ENCODE measurements at places on chromosomes 4 and X.

GRCh38 chr4:53790286-53790685 lies 199.0 kb upstream of the LNX1 start:
- DNase-seq = no peak

DNA sequence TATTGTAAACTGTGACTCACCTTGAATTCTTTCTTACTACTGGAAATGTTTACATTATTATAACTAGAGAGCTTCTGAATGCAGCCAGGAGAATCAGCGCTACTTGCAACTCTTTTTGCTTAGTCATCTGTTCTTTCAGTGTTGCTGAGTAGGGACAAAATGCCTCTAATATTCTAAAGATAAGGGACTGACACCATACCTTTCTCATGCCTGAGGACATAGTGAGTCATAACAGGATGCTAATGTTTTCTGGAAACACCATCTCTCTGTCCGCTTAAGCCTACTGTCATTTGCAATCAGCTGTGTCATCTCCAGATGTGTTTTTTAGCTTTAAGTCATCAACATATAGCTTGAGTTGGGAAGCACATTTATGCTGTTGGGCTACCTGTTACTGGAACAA lies 108.3 kb downstream of the QRFPR start:
- DNase-seq = no peak

DNA sequence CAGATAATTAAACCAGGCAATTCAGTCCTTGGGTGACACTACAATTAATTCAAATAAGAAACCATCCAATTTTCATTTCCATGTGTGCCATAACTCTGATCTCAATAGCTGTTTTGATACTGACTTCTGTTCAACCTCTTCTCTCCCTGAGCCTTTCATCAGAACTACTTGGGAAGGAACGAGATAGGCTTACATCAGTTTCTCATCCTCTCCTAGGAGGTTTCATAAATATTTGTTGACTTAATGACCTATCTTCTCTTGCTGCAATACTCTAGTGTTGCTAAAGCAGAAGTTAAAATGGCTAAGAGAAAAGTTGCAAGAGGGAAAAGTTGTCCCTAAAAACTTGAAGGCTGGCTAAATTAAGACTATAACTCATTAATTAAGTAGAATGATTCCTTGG lies 41.8 kb downstream of the PRKG2 start:
- DNase-seq = no peak

DNA sequence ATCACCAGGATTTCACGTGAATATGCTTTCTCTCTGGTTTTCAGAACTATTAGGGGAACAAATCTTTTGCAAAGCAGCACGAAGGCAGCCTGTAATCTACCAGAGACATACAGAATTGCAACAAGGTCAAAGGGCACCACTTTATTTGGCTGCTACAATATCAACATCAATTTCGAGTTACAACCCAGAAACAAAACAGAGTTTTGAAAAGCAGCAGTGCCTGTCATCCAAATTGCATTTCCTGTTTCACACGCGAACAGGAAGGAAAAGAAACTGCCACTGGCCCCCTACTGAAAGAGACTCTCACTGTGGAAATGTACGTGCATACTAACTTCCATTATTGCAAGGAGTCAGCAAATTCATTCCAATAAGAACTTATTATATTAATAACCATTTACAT lies 17.1 kb upstream of the C1QTNF7 start:
- DNase-seq = peak; percentile 73

GRCh38 chr4:181688432-181688831 lies 554.8 kb upstream of the TENM3 start:
- peak; percentile 12 for DNase-seq

DNA sequence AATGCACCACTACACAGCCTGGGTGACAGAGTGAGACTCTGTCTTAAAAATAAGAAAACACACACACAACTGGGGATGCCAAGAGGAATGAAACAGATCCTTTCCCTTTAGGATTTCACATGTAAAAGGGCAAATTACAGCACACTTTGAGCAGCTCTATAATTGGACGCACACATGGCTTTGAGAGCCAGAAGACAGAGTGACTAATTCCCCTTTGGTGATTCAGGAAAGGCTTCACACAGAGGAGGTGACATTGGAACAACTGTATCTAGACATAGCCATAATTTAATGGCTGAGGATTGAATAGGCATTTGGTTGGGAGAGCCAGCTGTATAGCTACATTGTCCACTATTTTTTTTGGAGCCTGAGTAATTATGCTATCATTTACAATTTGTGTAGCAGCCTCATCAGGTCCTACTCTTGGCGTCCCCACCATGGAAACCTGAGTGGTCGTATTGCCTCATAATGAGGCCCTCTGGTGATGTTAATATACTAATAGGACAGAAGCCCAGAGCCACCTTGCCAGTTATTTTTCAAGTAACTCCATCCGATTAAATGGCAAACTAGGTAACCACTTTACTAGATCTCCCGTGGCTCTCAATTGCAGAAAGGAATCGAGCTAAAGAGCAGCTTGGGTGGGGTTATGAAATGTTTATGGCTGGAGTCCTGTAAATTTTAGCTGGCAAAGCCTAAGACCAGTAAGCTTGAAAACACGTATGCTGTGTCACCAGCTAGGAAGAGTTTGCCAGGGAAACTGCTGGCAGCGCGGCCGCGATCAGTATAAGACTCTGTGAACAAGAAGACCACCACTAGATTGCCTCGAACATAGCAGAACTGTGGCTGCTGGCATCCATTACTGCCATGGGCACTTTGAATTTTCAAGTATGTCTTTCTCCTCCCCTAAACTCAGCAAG lies 8.5 kb upstream of the PPEF1 start:
- no peak for DNase-seq

GRCh38 chr4:39626261-39626660 lies 12.4 kb downstream of the SMIM14 start:
- DNase-seq = peak; percentile 85

- DNase-seq = no peak
Observed at GRCh38 chr4:163523791-163524365, 29.4 kb downstream of the TMA16 start.

DNA sequence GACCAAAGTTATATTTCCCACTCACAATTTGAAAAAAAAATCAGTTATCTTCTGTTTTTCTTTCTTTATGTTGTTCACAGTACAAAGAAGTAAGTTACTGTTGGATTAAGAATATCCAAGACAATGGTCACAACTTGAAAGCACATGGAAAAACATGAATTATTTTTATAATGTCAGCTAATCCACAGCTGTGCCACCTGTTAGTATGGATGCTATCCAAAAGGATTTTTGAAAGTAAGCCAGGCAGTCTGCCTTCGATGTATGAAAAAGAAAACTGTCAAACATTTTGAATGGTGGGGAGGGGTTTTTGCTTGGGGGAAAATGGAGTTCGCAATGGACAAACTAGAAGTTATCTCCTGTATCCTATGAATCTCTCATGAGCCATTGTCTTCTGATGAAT lies 6.2 kb downstream of the GPM6A start:
- DNase-seq = no peak

GRCh38 chr4:16168710-16169388 lies 57.4 kb downstream of the TAPT1 start:
- no peak for DNase-seq

GRCh38 chr4:7034262-7035081 lies 8.7 kb upstream of the TADA2B start:
- no peak for DNase-seq

DNA sequence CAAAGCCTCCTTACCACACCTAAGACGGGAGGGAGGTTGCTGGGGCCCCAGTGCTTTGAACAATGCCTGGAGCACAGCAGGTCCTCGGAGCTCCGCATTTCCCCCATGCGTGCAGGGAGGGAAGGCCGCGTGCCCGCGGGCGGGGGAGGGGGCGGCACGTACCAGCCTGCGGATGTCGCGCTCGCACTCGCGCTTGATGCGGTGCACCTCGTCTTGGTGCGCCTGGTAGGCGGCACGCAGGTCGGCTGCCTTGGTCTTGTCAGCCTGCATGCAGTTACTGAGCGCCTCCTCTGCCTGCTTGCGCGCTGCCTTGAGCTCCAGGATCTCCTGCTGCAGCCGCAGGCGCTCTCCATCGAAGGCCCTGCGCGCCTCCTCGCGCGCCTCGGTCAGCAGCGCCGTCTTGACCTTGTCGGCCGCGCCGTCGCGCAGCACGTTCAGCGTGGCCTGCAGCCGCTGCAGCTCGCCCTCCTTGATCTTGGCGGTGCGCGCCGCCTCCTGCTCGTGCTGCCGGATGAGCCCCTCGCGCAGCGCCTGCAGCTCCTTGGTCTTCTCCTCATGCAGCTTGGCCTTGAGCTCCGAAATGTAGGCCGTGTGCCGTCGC lies 87.2 kb upstream of the C4orf50 start:
- DNase-seq = no peak

DNA sequence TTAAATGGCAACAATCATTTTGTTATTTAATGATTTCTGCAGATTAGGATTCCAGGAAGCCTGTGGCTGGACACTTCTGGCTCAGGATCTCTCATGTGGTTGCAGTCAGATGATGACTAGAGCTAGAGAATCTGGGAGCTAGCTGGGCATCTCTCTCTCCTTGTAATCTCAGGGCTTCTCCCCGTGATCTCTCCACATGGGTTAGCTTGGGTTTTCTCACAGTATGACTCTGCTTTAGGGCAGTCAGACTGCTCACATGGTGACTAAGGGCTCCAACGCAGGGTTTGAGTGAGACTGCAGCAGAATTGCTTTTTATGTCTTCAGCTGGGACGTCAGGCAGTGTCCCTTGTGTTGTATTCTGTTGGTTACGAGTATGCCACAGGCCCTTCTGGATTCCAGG lies 361.4 kb downstream of the CBLL2 start:
- no peak for DNase-seq

GRCh38 chr4:139050446-139050845 lies 34.9 kb downstream of the NOCT start:
- DNase-seq = no peak

GRCh38 chr4:160180211-160180610 lies 1077.3 kb downstream of the RAPGEF2 start:
- DNase-seq = no peak

- no peak for DNase-seq
Observed at GRCh38 chr4:8516061-8516573, 64.1 kb upstream of the GPR78 start.

DNA sequence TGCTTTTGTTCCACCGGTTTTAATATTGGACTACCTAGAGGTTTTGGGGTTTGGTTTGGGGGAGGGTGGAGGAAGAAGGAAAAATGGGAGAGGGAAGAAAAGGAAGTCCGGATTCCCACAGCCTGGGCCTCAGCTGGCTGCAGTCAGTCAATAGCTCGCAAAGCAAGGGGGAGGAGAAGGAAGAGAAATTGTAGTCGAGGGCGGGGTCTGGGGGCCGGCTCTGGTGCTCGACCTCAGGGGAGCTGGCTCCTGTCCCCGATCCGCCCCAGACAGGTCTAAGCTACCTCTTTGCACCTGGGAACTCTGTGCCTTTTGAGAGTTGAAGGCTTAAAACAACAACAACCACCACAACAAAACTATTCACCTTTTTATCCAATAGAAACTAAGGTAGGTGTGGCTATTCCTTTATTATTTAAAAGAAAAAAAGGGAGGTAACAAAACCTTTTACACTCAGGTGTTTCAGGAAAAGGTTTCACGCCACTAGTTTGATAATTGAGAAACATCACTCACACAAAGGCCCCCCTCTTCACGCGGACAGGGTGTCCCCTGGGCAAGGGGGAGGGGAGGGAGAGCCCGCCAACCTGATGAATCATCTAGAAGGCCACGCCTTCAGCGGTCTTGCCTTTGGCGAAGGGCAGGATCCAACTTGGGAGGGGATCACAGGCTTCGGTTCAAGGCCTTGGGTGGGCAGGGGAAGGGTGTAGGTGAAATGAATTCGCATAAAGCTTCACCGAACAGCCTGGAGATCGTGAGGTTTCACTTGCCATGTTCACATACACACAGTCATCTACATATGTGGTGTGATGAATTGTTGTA lies 1.6 kb upstream of the LNX1 start:
- no peak for DNase-seq
